Activated naive CD8-positive, alpha-beta T cell treated with anti-CD3 and anti-CD28 coated beads, Interleukin-2, amount 50 U/mL, for 24 hours (primary cell): ENCODE measurements at places on chromosomes 2 and 18.

GRCh38 chr2:143284087-143284675 lies 155.0 kb downstream of the ARHGAP15 start:
- peak; percentile 21 for DNase-seq

DNA sequence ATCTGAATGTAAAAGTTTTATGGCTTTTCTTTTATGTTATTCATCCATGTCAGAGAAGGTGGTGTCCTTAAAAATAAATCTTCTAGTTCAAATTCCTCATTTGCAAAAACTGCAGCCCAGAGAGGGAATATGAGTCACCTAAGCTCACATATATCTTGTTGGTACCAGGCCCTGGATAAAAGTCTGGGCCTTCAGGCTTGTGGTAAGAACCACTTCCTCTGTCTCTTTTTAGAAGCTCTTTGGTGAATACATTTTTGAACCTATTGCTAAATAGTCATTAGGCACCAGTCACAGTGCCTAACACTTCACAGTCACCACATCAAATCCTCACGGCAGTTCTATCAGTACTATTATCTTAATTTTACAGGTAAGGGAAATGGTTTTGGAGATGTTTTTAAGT lies 199.2 kb downstream of the KCNS3 start:
- DNase-seq = no peak

- DNase-seq = no peak
These were observed 10.1 kb downstream of the IWS1 start for GRCh38 chr2:127516041-127516762.

DNA sequence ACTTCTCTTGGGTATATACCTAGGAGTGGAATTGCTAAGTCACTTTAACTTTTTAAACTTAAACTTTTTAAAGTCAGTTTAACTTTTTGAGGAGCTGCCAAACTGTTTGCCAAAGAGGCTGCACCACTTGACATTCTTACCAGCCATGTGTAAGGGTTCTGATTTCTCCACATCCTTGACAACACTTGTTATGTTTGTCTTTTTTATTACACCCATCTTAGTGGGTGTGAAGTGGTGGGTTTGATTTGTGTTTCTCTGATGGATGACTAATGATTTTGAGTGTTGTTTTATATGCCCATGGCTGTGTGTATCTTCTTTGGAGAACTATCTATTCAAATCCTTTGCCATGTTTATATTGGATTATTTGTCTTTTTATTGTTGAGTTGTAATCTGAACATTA lies 13.6 kb downstream of the ASAP2 start:
- no peak for DNase-seq

GRCh38 chr2:18814387-18814786 lies 225.0 kb upstream of the NT5C1B start:
- DNase-seq = no peak

DNA sequence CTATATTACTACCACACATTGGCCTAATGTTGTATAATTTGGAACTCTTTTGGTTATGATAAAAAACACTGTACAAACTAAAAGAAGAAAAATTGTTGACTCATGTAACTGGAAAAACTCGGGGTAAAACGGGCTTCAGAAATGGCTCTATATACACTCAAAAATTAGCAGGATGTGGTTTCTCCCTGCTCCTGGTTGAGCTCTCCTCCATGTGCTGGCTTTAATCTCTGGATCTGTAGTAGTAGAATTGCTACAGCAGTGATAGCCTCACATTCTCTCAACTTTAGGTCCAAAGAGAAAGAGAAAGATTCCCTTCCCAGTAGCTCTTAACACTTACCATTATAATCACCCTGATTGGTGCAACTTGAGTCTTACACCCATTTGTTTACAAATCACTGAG lies 274.9 kb upstream of the GALNT5 start:
- no peak for DNase-seq

GRCh38 chr18:29457316-29457889 lies 1280.5 kb upstream of the CDH2 start:
- DNase-seq = no peak

DNA sequence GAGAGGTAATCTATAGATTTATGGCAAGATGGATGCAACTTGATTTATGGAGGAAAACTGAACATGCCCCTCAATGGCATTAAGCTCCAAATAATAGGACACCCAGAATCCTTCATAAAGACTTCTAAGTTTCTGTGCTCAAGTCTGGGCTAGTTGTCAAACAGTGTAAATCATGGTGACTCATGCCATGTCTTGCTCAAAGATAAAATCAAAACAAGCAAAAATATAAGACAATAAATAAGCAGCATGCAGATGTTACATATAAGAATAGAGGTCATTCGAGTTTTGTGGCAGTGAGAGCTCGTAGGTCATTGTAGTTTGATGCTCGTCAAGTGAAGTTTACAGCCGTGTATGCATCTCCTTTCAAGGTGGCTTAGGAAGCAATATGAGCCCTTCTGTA lies 403.2 kb downstream of the THSD7B start:
- DNase-seq = no peak

GRCh38 chr2:230227216-230227615 lies 1.7 kb downstream of the SP140 start:
- DNase-seq = no peak

GRCh38 chr2:112614201-112614840 lies 29.9 kb downstream of the CHCHD5 start:
- no peak for DNase-seq
